ENCODE measurements at places on chromosomes 5 and 9.

- DNase-seq: no peak
These were observed 8.7 kb upstream of the NDUFB6 start for GRCh38 chr9:32581512-32582143.

DNA sequence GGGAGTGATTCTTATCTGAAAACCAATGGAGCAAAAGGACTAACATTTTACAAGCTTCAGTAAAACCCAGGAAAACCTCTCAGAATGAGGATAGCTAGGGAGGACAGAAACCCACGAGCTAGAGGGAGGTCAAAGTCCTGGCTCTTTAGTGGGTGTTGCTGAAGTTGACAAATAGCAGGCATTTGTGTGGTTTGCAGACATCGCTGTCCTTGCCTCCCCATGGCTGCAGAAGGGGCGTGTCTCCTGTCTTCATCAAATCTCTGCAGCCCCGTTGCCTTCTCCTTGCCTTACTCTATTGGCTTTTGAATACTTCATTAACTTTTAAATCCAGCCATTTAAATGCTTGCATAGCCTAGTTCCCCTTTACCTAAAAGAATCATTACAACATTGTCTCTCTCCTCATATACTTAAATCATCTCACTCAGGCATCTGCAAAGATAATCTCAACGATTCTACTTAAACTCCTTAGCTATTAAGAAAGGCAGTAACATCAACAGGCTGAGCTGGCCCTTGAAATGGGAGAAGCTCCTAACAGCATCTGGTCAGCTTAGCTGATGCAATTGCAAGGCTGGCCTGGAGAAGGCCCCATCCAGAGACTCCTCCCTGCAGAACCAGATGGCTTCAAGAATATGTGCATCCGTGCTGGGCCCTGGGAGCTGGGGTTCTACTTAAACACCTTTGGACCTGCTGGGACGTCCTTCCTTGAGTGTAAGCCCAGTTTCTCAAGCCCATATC, 152.8 kb upstream of the TAS2R1 start:
- no peak for DNase-seq

DNA sequence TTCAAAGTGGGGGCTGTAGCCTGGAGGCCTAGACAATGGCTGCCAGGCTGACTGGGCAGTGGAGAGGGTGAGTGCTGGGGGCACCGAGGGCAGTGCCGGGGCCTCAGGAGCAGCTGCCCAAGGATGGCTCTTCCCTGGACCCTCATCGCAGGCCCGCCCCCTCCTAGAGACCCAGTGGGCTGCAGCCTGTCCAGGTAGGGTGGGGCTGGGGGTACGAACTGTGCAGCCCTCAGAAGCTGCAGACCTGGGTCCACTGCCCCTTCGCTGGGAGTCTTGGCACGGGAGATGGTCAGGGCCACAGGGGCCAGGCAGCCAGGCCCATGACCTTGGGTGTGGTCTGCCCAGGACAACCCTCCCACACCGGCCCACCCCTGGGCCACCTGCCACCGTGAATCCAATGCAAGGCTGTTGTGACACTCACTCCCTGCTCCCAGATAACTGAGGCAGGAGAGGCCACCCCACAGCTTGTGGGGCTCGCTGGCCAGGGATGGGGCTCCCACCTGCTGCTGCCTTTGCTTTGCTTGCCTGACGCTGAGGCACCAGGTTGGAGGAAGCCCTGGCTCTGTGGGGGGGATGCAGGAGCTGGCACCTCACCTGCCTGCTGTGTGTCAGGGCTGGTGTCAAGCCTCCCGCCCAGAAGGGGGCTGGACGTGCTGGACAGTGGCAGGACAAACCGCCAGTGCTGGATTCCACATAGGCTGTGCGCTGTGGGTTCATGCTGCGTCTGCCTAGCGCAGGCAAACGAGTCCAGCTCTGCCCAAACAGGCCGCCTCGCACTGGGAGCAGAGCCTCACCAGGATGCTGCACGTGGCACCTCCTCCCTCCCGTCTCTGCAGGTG, 23.1 kb upstream of the SLC9A3 start:
- DNase-seq: no peak

GRCh38 chr9:126112135-126112720, 214.4 kb upstream of the MVB12B start:
- no peak for DNase-seq

GRCh38 chr9:93682155-93682968, 106.0 kb downstream of the PHF2 start:
- DNase-seq: peak; percentile 66

GRCh38 chr9:90722071-90722470, 79.4 kb upstream of the DIRAS2 start:
- DNase-seq: no peak

GRCh38 chr5:172454358-172455086, at the start of gene SH3PXD2B:
Gene SH3PXD2B (minus strand): TSS chr5:172454525. CDS start chr5:172454352, 173 bp downstream.
- DNase-seq: no peak

- peak; percentile 5 for DNase-seq
These were observed 115.5 kb upstream of the STARD4 start for GRCh38 chr5:111627862-111628261.

GRCh38 chr9:37776328-37776727, 8.5 kb downstream of the EXOSC3 start:
- DNase-seq: no peak

- DNase-seq: no peak
These were observed 46.4 kb upstream of the SLC44A1 start for GRCh38 chr9:105198023-105198422.

GRCh38 chr5:112002376-112002775, 245.4 kb upstream of the NREP start:
- DNase-seq: no peak

DNA sequence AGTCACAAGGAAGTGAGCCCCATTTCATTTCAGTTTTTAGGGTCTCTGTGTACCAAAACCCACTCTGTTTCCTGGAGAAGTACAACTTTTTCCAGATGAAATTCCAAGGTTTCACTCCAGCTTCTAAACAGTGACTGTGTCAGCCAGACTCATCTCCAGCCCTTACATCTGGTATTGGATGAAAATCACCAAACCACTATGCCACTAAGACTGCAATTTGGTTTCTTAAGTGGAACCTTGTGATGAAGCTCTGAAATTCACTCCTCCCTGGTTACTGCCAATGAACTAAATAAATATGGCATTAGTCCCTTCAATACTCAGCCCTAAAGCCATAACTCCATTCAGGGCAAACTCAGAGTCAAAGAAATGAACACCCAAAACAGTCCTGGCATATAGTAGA, 211.2 kb upstream of the DAPK1 start:
- no peak for DNase-seq

- DNase-seq: no peak
These were observed 20.7 kb downstream of the NLN start for GRCh38 chr5:65742565-65743231.

DNA sequence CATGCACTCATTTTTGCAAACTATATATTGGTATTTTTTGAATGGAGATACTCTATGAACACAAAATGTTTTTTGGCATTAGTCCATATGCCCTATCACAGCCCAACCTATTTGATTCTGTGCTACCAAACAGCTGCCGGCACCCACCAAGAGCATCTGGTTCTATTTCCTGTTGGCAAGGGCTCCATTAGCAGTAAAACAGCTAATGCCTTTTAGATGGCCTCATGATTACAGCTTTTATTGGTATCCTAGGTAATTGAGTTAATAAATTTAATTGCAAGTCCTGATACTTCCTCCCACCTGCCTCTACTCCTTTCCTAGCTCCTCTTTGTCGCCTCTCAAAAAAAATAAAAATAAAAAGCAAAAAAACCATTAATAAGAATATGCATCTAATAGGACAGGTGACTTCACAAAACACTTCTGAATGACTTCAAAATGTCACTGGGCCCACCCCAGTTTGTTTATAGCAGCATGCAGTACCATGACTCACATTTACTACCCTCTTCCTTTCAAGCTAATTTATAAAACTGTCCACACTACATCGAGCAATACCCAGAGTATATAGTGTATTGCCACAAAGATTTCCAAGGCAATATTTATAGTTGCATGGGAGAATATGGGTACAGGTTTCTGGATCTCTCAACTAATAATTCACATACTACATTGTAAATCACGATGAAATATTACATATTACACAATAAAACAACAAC, 620.4 kb downstream of the SLCO4C1 start:
- DNase-seq: no peak

DNA sequence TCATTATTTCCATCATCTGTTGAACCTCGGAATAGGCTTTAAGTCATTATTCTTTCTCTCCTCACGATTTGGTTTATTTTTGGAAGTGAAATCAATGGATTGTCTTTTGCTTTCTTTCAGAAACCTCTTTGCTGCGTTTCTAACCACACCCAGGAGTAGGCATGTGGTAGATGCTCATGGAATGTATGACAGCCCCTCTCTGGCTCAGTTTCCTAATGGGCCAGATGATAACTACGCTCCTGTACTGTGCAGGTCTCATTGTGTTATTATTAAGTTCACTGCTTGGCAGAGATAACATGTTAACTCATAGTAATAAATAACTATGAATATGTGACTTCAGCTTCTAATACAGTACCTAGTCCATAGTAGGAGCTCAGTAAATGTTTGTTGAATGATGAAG, 175.5 kb upstream of the KLF4 start:
- DNase-seq: no peak

DNA sequence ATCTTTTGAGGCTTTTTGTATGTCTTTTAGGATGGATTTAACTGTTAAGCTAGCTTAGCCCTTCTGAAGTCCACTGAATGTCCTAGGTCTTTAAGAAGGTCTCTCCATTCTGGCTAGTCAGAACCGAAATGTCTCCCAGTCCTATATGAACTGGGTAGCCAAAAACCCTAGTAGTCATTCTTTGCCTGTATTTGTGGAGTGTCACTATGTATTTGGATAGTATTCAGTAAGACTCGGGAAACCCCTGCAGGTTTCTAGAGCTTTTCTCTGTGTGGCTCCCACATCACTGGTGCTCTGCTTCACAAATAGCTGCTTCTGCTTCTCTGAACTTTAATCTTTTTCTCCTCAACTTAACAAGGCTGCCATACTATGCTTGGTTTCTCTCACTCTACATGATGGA, 68.0 kb downstream of the RIC1 start:
- no peak for DNase-seq

DNA sequence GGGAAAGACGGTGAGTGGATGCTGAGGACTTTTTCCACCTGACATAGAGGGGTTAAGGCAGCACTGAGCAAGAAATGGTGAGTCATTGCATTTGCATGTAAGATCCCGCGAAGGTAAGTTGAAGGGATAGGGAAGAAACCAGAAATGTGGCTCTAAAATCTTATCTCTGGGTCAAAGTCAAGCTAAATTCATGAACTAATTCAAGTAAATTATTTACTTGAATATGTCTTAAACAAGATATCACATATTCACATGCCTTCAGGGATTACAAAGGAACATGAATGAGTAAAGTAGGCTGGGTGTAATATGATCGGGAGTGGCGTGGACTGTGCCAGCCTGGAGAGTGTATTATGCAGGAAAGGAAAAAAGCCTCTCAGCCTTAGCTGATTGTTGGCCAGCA, 74.4 kb upstream of the EQTN start:
- DNase-seq: no peak
